ENCODE measurements at places on chromosomes 13 and 19. TPM values are rescaled to one million over a fixed set of nuclear protein-coding genes. Genes with fewer than 3 reads are reported as not detected.

- H3K4me3 ChIP-seq = no peak overlapping the region
- H3K4me1 ChIP-seq = no peaks in the 10 kb centered on the region
- H3K27ac ChIP-seq = no peak overlapping the region
- no peaks in the 10 kb centered on the region for H3K36me3 ChIP-seq
- DNase-seq = no peak
Measured at GRCh38 chr13:70829748-70830147, 721.5 kb upstream of the KLHL1 start.

GRCh38 chr19:13920940-13921747 lies 15.1 kb downstream of the CC2D1A start:
- H3K4me3 ChIP-seq = no peak overlapping the region
- DNase-seq = no peak
- H3K27me3 ChIP-seq = no peaks in the 10 kb centered on the region
- peaks cover 9% of the 10 kb centered on the region for H3K4me1 ChIP-seq
- H3K27ac ChIP-seq = no peak overlapping the region
- H3K36me3 ChIP-seq = peaks cover 88% of the 10 kb centered on the region

- H3K36me3 ChIP-seq = no peaks in the 10 kb centered on the region
- peak overlapping the region; percentile 84 for H3K27ac ChIP-seq
- peaks cover 97% of the 10 kb centered on the region for H3K4me1 ChIP-seq
- H3K27me3 ChIP-seq = no peaks in the 10 kb centered on the region
- no peak overlapping the region for H3K4me3 ChIP-seq
Measured at GRCh38 chr19:56111601-56112312, 9.3 kb downstream of the ZNF787 start.

GRCh38 chr13:33322543-33322809 lies 36.9 kb upstream of the STARD13 start:
- no peak overlapping the region for H3K4me3 ChIP-seq
- H3K27me3 ChIP-seq = no peaks in the 10 kb centered on the region
- peaks cover 20% of the 10 kb centered on the region for H3K4me1 ChIP-seq
- peak overlapping the region; percentile 55 for H3K27ac ChIP-seq
- no peak for DNase-seq

DNA sequence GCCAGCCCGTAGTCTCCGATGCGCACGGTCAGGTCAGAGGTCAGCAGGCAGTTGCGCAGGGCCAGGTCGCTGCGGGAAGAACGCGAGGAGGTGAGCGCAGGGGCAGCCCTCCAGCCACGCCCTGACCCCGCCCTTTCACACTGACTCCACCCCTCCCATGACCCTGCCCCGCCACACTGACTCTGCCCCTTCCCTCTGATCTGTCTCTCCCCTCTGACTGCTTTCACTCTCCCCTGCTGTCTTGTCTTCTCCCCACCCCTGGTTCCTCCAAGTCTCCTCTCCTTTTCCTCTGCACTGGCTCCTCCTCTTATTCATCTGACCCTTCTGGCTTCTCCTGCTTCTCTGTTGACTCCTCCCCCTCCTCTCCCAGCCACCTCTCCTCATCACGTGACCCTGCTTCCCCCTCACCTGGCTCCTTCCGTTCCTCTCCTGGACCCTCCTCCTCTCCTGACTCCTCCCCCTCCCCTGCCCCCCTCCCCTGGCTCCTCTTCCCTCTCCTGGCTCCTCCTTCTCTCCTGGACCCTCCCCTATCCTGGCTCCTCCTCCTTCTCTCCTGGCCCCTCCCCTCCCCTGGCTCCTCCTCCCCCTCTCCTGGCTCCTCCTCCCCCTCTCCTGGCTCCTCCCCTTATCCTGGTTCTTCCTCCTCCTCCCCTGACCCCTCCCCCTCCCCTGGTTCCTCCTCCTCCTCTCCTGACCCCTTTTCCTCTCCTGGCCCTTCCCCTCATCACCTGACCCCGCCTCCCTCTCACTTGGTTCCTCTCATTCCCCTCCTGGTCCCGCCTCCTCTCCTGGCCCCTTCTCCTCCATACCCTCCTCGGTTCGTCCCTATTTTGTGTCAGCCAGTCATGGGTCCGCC lies 9.9 kb downstream of the LMTK3 start:
- no peak overlapping the region for H3K27ac ChIP-seq
- DNase-seq = peak; percentile 97
- H3K4me1 ChIP-seq = peaks cover 35% of the 10 kb centered on the region
- no peaks in the 10 kb centered on the region for H3K36me3 ChIP-seq
- H3K27me3 ChIP-seq = no peaks in the 10 kb centered on the region

GRCh38 chr19:51621178-51621577 lies 9.0 kb downstream of the SIGLEC5 start:
- no peaks in the 10 kb centered on the region for H3K4me1 ChIP-seq
- DNase-seq = no peak
- H3K27me3 ChIP-seq = no peaks in the 10 kb centered on the region
- H3K27ac ChIP-seq = no peak overlapping the region

DNA sequence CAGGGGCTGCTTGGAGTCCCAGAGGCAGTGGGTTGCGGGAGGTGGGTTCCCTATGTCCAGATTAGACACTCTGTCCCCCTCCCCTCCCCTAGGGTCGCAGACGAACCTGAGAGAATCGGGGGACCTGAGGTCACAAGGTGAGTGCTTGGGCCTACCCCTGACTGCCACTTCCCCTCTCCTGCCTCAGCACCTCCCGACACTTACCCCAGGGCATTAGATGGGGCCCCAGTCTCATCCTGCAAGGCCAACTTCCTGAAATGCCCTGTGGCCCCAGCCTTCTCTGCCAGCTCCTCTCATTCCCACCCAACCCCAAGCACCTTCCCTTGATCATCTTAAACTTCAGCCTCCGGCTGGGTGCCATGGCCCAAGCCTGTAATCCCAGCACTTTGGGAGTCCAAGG lies 23.0 kb downstream of the CKM start:
- no peak overlapping the region for H3K4me3 ChIP-seq
- H3K27me3 ChIP-seq = no peaks in the 10 kb centered on the region
- H3K4me1 ChIP-seq = no peaks in the 10 kb centered on the region

DNA sequence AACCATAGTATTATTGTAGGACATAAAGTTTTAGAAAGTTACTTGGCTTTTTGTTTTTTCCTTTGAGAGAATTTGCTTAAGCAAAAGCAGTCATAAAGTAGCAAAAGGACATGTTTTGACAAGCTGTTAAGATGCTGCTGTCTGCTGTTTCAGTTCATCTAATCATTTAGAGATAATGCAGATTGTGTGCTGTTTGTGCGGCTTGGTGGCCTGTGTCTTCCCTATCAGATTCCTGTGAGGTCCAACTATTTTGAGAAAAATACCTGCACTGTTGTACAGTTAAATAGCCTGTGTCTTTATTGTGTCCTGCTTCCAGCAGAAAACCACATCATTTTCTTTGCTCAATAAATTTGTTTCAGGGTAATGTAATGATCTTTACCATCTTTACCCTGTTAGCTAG lies 20.0 kb downstream of the UCHL3 start:
- peaks cover 6% of the 10 kb centered on the region for H3K36me3 ChIP-seq
- H3K4me1 ChIP-seq = no peaks in the 10 kb centered on the region
- no peak overlapping the region for H3K4me3 ChIP-seq
- no peak for DNase-seq
- no peaks in the 10 kb centered on the region for H3K27me3 ChIP-seq

DNA sequence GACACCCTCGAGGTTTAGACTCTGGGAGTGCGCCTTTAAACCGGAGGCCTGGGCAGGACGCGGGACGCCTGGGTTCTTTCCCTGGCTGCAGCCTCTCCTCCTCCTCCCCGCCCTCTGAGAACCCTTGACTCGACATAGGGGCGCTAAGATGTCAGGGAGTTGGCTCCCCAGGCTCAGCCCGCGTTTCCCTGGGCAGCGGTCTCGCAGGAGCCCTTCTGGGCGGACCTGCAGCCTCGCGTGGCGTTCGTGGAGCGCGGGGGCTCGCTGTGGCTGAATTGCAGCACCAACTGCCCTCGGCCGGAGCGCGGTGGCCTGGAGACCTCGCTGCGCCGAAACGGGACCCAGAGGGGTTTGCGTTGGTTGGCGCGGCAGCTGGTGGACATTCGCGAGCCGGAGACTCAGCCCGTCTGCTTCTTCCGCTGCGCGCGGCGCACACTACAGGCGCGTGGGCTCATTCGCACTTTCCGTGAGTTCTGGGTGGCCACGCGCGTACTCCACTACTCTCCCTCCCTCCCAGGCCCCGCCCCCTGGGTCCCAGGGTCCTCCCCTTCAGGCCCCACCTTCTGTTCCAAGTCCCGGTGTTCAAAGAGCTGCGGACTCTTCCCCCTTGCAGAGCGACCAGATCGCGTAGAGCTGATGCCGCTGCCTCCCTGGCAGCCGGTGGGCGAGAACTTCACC lies 1.3 kb downstream of the ICAM5 start:
- peak overlapping the region; percentile 69 for H3K27ac ChIP-seq
- peaks cover 5% of the 10 kb centered on the region for H3K27me3 ChIP-seq
- no peaks in the 10 kb centered on the region for H3K36me3 ChIP-seq
- peaks cover 98% of the 10 kb centered on the region for H3K4me1 ChIP-seq
- H3K4me3 ChIP-seq = peak overlapping the region; percentile 14

The ERICH6B gene
- not detected for total RNA-seq

The ZNF823 gene
- total RNA-seq = 6.1 TPM

The CEACAM7 gene
- total RNA-seq = 0.30 TPM

The ACP5 gene
- 289 TPM for total RNA-seq

The CGB5 gene
- total RNA-seq = not detected

The ZNF729 gene
- total RNA-seq = not detected
